NCI-H460 (cell line): ENCODE measurements at places on chromosomes 5 and 9. TPM values are rescaled to one million over a fixed set of nuclear protein-coding genes. Genes with fewer than 3 reads are reported as not detected.

GRCh38 chr5:1553539-1554409 is 30.0 kb upstream of the LPCAT1 start:
- DNase-seq, result no peak

DNA sequence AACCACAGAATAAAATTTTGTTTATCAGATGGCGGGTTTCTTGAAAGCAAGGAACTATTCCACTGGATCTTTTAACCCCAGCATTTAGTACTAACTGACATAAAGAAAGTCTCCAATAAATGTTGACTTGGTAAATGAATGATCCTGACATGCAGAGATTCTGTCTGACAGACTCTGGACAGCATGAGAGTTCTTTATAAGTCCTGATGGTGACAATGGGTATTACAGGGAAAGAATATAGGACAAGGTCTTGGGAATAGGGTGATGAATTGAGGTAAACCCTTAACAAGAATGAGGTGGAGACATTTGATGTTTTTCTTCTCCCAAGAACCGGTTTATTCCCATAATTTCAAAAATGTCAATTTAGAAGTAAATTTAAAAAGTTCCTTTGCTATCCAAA is 453.9 kb downstream of the TUSC1 start:
- no peak for DNase-seq

DNA sequence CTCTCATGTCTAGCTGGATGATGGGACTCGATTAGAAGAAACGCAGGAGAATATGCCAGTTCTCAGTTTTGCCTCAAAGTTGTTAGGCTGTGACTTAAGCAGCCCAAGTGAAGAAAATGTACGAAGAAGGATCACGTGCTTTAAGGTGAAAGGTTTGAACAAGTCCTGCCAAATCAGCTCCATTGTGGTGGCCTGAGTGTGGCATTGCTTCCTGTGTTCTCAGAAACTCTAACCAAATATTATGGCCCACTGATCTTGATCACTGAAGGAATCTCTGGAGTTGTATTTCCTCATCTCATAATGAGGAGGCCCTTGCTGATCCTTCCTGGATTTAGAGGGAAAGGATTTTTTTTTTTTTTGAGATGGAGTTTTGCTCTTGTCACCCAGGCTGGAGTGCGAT is 44.0 kb downstream of the OTULIN start:
- DNase-seq, result no peak

DNA sequence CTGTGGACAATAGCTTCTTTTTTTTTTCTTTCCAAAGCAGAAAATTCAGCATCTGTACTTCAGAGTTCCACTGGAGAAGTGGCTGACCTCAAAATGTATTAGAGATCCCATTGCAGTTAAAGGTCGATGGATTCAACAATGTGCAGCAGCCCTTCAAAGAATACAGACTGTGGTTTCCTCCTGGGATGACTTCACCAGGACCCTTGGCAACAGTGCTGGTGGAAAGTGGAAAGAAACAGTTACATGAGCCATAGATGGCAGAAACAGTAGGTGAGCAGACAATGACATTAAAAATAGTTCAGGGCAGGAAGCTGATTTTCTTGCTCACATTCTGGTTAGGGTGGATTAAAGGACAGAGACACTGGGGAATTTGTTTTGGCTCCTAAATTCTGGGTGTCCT is 62.4 kb downstream of the SLC28A3 start:
- no peak for DNase-seq

- DNase-seq, result peak; percentile 40
Observed at GRCh38 chr9:73269430-73270101, 117.9 kb downstream of the ANXA1 start.

DNA sequence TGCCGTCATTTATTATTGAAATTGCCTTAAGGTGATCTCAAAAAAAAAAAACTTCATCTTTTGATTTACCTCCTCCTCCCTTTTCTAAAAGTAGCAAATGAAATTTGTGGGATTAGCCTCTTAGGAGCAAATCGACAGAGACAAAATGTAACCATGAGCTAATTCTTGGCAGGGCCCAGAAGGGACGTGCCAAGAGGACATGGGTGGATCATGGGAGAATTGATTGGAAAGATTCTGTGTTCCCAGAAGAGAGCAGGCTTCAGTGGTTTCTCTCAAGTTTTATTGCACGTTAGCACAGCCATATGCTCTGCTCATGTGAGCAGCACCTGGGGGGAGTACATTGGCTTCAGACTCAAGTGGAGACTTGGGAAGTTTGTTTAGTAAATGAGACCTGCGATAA is 394.6 kb downstream of the ELAVL2 start:
- no peak for DNase-seq

DNA sequence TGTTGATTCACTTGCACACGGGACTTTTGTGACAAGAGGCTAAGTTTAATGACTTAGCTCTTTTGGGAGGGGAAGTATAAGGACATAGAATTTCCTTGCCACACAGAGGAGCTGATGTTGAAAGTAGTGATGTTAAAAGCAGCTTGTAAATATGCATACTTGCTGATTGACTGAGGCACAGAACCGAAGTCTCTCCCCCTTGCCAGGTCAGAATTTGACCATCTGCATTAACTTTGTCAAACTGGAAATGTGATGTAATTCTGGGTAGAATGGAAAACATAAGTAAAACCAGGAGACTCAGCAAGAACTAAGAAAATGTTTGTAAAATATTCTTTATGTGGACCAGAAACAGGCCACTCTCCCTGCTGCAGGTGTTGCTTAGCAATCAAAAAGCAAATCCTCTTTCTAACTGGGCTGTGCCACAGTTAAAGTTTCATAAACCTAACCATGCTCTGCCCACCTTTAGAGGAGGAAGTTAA is 284.2 kb downstream of the NR3C1 start:
- DNase-seq, result no peak

GRCh38 chr9:28781481-28781880 is 1208.2 kb upstream of the C9orf72 start:
- no peak for DNase-seq

DNA sequence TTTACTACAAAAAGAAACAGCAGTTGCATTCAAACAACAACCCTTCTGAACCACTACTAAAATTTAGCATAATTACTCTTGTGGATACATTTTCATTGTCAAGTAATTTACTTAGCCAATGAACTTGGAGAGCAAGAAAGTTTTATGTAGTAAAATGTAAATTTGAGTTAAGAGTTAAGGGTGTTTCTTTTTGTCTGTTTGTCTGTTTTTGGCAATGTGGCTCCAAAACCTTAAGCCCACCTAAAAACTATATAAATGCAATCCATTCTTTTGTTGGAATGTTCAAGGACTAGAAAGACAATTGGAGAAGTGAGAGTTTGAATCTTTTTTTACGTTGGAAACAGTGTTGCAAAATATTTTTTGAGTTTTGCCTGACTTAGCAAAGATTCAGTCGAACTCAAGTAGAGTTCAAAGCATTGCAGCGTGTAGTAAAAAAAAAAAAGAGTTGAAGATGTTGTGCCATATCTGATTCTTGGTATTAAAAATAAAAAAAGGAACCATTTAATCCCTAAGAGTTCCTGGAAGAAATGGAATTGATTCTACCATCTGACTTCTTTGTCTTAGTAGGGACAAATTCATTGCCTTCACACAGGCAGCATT is 867 bp downstream of the SYK start:
- DNase-seq, result no peak

DNA sequence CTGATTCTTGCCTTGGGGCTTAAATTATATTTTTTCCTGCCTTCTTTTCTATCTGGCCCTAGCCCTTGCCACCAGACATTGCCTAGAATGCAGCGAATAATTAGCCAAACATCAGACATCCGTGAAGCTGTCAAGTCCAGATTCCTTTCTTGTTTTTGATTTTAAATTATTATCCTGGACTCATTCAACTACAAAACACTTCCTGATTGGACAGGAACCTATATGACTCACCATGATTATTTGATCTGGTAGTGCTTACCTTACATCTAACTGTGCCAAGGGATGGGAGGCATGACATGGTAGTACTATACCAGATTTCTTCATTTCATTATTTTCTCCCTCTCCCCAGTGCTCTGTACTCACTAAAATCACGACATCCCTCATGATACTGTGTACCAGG is 829.6 kb downstream of the TLR4 start:
- DNase-seq, result no peak

DNA sequence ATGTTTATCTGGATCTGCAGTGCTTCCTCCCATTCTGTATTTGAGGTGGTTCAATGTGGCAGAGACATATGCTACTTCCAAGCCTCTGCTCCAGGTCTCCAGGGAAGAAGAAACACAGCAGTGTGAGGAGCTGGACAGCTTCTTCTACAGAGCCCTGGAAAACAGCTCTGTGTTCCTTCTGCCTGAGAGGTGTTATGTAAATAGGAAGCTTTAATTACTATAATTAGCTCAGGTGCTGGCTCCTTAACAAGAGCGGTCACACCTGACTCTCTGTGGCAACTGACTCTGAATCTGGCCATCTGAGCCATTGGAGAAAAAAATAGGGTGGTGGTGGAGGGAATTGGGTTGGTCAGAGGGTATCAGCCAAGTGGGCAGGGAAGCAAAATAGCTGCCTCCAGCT is 332.4 kb upstream of the BRINP1 start:
- no peak for DNase-seq

DNA sequence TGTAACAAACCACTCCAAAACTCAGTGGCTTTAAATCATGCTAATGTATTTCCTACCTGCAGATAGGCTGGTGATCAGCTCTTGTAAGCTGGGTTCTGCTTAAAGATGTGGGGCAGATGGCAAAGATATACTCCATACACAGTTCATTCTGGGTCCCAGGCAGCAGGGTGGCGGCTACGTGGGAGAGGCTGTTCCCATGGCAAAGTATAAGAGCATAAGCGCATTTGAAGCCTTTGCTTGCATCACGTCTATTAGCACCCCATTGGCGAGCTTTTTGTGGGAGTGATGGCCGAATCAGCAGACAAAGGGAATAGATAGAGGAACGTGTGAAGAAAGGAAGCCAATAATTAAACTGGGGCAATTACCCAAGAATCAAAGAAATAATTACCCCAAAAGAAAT is 523.1 kb downstream of the SPATA31D1 start:
- no peak for DNase-seq

GRCh38 chr5:75654693-75655295 is 43.5 kb downstream of the ANKDD1B start:
- no peak for DNase-seq

- DNase-seq, result no peak
Observed at GRCh38 chr9:35335164-35335563, 154.7 kb upstream of the RUSC2 start.

GRCh38 chr5:107542831-107543231 is 127.9 kb downstream of the EFNA5 start:
- peak; percentile 82 for DNase-seq

DNA sequence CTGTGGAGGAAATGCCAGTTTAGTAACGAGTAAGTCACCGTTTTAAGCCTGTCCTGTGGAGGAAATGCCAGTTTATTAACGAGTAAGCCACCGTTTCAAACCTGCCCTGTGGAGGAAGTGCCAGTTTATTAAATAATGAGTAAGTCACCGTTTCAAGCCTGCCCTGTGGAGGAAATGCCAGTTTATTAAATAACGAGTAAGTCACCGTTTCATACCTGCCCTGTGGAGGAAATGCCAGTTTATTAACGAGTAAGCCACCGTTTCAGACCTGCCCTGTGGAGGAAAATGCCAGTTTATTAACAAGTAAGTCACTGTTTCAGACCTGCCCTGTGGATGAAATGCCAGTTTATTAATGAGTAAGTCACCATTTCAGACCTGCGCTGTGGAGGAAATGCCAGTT is 18.9 kb upstream of the PDCD6 start:
- DNase-seq, result no peak

DNA sequence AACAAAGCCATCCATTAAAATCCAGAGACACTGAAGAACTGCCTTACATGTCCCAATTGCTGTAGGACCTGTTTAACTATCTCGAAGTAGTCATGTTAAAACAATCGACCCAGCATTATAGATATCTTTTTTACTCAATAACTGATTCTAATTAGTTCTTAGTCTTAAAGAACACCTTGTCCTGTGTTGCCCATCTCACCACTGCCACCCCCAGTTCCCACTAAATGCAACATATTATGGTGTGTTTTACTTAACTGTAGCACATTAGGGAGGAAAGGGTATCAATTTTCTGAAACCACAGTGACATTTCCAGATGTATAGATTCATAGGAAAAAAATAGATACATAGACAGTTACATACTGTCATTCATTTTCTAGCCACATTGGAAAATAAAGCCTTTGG is 221.2 kb downstream of the MEF2C start:
- DNase-seq, result no peak

GRCh38 chr9:100134731-100135130 is 35.7 kb downstream of the INVS start:
- DNase-seq, result no peak

DNA sequence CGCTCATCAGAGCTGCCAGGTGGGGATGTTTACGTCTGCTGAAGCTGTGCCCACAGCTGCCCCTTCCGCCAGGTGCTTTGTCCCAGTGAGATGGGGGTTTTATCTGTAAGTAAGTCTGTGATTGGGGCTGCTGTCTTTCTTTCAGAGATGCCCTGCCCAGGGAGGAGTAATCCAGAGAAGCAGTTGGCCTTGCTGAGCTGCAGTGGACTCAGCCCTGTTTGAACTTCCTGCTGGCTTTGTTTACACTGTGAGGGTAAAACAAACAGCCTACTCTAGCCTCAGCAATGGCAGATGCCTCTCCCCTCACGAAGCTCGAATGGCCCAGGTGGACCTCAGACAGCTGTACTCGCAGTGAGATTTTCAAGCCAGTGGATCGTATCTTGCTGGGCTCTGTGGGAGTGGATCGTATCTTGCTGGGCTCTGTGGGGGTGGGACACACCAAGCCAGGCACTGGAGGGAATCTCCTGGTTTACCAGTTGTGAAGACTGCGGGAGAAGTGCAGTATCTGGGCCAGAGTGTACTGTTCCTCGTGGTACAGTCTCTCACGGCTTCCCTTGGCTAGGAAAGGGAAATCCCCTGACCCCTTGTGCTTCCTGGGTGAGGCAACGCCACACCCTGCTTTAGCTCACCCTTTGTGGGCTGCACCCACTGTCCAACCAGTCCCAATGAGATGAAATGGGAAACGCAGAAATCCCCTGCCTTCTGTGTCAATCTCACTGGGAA is 530.1 kb upstream of the DMAC1 start:
- no peak for DNase-seq

DNA sequence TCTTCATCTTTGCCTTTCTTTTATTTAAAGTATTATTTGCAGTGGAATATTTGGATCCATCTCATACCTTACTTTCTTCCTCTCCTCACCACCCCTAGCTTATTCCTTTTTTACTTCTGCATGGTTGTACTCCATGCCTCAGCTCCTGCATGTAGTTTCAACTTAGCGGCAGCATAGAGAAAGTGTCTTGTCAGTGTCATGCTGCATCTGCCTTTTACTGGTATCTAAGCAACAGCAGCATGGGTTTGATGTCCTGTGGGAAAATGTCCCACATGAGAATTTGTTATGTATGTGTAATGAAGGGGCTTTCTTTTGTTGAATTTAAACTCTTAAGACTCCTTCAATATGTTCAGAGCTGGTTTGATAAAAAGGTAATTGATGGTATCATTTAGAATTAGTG is 20.6 kb downstream of the TCERG1 start:
- DNase-seq, result no peak

GRCh38 chr5:58149345-58149744 is 310.5 kb downstream of the PLK2 start:
- DNase-seq, result no peak

RNF14 gene
- total RNA-seq, result 68.6 and 70.7 TPM in 2 replicates

PCDHGB7 gene
- total RNA-seq, result 0.79 and 0.89 TPM in 2 replicates

SPINK4 gene
- total RNA-seq, result not detected in 2 replicates

SPATA31A5 gene
- total RNA-seq, result not detected in 2 replicates

LEAP2 gene
- 1.6 and 1.8 TPM in 2 replicates for total RNA-seq

TRPM3 gene
- 1.1 and 1.7 TPM in 2 replicates for total RNA-seq

SPINK7 gene
- total RNA-seq, result not detected in 2 replicates
